ENCODE measurements at places on chromosomes 1 and 21.

DNA sequence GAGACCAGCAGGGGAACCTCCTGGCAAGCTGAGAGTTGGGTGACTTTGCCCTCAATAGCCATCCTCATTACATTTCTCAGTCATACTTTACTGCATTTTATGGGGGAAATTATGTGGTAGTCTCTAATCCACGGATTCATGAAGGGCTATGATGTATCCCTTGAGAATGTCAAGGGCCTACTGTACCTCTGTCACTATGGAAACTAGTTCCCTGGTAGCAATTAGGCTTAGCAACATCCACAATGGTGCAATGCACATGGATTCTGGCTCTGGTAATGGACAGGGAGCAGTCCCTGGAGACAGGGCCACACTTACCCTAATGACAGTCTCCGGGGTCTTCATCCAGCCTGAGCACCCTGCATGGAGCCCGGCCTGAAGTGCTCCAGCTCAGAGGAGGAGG lies 26.5 kb downstream of the LRRN2 start:
- no peak for DNase-seq

DNA sequence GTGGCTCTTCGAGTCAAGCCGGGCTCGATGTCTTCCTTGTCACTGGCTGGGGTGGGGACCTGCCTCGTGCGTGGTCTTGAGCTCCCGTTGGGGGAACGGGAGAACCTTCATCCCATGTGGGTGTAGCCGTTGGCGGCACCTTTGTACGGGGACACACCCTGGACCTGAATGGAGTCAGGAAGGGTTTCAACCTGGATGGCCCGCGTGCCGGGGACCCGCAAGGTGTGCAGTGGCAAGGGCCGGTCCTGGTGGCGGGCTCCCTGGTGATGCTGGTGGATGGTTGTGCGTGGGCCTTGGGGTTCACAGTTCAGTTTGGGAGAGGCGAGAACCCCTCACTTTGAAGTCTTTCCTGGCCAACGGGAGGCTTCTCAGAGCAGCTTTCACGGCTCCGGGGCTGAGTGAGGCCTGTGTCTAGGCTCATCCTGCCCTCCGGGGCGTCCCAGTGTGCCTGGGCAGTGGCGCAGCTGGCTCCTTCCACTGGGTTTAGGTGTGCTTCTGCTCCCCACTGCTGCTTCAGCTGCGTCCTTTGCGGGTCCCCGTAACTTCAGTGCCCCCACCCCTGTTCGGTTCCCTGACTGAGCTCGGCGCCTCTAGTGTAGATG lies 11.4 kb downstream of the SKI start:
- no peak for DNase-seq

DNA sequence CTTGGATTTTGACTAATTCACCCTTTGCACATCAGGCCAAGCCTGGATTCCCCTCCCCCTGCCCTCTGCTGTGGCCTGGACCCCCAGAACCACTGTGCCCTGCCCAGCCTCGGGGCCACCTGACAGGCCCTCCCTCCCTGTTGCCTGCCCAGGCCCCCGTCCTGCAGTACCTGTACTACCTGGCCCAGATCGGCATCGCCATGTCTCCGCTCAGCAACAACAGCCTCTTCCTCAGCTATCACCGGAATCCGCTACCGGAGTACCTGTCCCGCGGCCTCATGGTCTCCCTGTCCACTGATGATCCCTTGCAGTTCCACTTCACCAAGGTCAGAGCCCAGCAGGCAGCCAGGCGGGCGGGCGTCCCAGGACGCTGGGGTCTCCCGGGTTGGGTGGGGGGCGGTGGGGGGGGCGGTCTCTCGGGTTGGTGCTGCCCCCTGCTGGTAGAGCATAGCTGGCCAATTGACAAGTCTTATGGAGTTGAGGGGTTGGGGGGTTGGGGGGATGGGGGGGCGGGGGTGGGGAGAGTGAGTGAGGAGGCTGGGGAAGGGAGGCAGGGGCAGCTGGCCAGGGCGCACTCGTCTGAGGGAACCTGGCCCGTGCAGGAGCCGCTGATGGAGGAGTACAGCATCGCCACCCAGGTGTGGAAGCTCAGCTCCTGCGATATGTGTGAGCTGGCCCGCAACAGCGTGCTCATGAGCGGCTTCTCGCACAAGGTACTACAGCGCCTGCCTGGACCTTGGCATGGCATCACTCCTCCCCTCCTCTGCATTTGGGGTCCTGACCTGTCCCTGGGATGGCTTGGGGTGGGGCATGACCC lies 10.7 kb downstream of the AMPD2 start:
- no peak for DNase-seq

DNA sequence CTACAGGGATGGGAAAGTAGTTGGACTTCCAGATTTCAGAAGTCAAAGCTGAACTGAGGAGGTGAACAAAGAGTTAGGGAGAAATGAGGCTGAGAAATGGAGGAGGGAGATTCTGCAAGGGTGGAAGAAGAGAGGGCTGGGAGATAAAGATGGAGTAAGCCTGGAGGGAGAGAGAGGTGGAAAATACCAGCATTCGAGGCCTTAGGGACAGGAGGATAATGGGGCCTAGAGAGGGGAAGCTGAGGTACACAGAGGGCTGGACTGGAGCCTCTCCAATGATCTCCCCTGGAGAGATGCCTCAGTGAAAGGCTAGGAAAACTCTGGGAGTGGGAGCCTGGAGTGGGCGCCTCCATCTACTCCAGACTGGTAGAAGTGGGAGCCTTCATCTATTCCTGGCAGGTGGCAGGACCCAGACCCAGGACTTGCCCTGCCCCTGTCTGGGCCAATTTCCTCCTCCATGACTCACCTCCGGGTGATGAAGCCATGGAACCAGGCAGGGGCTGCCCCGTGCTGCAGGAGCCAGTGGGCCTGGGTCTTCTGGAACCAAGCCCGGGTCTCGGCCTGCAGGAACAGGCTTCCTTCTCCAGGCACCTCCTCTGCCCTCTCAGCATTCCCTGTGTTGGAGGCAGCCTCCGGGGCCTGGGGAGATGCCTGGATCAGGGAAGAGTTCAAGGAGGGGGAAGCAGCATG lies 1.9 kb downstream of the SH2D2A start:
- DNase-seq, result no peak

- DNase-seq, result no peak
Measured at GRCh38 chr1:102970496-102971078, 137.7 kb downstream of the COL11A1 start.

- no peak for DNase-seq
Measured at GRCh38 chr1:151187205-151187604, 2.8 kb downstream of the VPS72 start.

- no peak for DNase-seq
Measured at GRCh38 chr1:67957066-67957465, 93.4 kb downstream of the DIRAS3 start.

GRCh38 chr1:77100875-77101274 lies 118.4 kb downstream of the PIGK start:
- no peak for DNase-seq

GRCh38 chr1:1275836-1276235 lies 2.2 kb upstream of the UBE2J2 start:
- no peak for DNase-seq

GRCh38 chr1:172609528-172609927 lies 49.4 kb upstream of the FASLG start:
- no peak for DNase-seq

DNA sequence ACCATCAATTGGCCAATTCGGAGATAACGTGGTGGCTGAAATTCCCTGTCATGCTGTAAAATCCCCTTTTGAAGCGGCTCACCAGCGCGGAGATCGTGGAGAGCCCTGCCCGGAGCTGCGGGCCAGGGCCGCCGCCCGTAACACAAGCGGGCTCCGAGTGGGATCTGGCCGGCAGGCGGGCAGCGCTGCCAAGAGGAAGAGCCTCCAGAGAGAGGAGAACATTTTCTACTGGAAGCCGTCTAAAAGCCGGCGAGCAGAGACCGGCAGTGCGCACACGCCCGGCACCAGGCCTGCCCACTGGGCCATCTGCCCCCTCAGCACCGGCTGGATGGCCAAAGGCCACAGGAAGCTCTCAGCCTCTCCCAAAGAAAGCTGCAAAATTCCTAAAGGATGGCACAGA lies 15.5 kb downstream of the SSBP3 start:
- no peak for DNase-seq

DNA sequence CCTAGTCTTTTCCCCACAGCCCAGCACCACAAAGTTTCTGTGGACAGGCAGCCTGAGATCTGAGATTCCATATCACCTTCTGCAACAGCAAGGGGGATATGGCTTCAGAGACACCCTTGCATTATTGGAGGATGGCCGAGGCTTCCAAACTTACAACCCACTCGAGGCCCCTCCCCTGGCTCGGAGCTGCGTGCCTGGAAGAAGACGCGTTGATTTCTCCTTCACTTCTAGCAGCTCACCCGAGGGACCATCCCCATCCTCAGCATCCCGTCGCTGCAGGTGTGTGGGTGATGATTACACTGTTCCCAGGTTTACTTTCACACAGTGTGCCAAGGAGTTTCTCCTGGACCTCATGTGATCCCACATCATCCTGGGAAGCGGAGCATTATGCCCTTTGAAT lies 277.9 kb downstream of the MATN1 start:
- DNase-seq, result no peak

- DNase-seq, result no peak
Measured at GRCh38 chr1:60088620-60089155, 15.1 kb upstream of the C1orf87 start.

DNA sequence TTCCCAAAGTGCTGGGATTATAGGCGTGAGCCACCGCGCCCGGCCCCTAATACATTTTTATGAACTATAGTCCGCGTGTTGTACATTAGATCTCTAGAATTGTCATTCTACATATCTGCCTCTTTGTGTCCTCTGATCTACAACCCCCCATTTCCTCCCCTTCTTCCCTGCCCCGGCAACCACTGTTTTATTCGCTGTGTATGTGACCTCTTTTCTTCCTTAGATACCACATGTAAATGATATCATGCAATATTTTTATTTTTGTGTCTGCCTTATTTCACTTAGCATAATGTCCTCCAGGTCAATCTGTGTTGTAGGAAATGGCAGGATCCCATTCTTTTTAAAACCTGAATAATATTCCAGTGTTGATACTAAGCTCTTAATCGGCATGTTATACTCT lies 99.5 kb upstream of the NRIP1 start:
- no peak for DNase-seq

- no peak for DNase-seq
Measured at GRCh38 chr21:43880111-43880985, 15.3 kb downstream of the AGPAT3 start.

DNA sequence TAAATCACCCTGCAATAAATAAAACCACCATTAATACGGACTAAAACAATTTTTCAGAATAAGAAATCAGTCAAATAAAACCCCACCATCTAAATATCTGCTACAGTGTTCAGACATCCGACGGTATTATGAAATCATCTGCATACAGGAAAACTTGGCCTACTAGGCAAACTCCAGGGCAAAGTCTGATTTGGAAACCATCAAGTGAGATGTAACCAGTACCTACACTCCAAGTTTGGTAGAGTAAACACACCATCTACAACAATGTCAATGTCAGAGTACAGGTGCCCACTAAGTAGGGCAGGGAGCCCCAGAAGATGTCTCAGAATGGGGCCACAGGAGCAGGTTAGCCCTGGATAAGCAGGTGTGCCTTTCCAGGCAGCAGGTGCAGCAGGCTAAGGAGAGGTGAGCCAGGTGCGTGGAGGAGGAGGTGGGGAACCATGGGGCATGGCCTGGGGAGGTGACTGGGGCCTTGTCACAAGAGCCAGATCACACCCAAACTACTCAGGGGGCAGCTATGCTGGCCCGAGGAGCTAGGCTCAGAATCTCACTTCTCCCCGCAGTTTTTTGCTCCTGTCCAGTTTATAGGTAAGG lies 59.6 kb downstream of the CAPZB start:
- DNase-seq, result no peak

- no peak for DNase-seq
Measured at GRCh38 chr1:39688706-39689105, 2.5 kb downstream of the HPCAL4 start.

GRCh38 chr21:36229181-36229580 lies 72.6 kb downstream of the DOP1B start:
- DNase-seq, result no peak

DNA sequence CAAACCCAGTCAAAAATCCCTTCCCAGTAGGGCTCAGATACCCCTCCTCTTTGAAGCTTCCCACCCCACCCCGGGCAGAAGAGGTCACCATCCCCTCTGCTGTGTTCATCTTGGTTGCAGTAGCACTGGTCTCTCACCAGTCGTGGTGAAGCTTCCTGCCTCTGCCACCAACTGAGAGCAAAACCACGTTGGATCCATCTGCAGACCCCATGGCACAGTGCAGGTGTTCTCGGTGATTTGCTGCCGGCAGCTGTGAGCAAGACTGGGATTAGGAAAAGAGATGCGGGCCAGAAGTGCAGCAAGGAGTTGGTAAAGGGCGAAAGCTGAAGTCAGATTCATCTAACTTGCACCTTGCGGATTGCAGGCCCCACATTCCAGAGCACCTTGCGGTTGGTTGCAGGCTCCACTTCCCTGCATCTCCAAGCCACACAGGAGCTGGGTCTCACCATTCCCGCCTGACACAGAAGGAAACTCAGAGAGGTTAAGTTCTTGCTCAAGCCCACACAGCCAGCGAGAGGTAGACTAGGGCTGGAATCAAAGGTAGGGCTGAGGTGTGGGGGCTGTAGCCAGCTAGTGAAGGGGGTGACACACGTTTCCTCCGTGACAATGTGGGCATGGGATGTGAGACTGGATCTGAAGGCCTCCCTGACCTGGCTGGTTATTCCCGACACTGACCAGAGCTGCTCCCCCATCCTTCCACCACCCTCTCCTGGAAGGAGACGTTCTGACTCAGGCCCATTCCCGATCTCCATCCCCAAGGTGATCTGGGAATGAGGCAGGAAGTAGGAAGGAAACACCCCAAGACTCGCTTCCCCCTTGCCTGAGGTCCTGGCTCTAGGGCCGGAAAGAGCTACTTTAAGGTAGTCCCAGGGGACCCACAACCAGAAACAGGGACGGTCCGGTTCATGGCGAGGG lies 3.3 kb upstream of the FAM110D start:
- DNase-seq, result no peak

- no peak for DNase-seq
Measured at GRCh38 chr1:162704673-162705424, 72.6 kb downstream of the DDR2 start.

GRCh38 chr1:54979327-54979891 lies 1.0 kb upstream of the TMEM61 start:
- no peak for DNase-seq

- no peak for DNase-seq
Measured at GRCh38 chr1:236389253-236389652, 4.8 kb upstream of the EDARADD start.

GRCh38 chr1:6419397-6419803 lies 319 bp downstream of the HES2 start:
- no peak for DNase-seq

GRCh38 chr1:13699936-13700520 lies at the start of gene PRDM2:
TSS of gene PRDM2 (plus strand) at chr1:13700188. CDS start at chr1:13715606, 15,418 bp downstream.
- peak; percentile 44 for DNase-seq

GRCh38 chr1:109792056-109792831 lies 28.5 kb upstream of the EPS8L3 start:
- no peak for DNase-seq

Measured in stimulated activated CD4-positive, alpha-beta T cell treated with anti-CD3 and anti-CD28 coated beads, Interleukin-2, amount 100 ng/mL, for 4 hours (primary cell).